ENCODE measurements at places on chromosomes 16 and 17.
A peak's percentile ranks its signal among the peaks of the same experiment; 100 is the strongest.

DNA sequence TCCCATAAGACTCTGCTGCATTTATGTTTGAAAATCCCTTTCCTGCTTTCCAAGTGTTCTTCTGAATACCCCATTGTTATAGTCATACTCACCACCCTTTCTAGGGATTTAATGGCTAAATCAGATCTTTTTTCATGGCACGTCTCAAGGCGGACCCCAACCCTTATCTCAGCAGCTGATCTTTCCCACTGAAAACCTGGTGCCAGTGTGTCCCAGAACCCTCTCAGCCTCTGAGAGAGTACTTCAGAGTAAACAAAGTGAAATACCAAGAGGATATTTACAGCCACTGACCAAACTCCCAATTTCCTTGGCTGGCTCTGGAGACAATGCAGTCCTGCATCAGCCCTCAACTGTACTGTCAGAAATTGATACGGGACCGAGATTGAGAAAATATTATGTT is 101.7 kb downstream of the TMEM100 start:
- DNase-seq: no peak

GRCh38 chr17:5032865-5033264 is 2.4 kb downstream of the SLC52A1 start:
- no peak for DNase-seq

GRCh38 chr17:76556765-76557367 is 17.0 kb downstream of the PRCD start:
- DNase-seq: peak; percentile 49

DNA sequence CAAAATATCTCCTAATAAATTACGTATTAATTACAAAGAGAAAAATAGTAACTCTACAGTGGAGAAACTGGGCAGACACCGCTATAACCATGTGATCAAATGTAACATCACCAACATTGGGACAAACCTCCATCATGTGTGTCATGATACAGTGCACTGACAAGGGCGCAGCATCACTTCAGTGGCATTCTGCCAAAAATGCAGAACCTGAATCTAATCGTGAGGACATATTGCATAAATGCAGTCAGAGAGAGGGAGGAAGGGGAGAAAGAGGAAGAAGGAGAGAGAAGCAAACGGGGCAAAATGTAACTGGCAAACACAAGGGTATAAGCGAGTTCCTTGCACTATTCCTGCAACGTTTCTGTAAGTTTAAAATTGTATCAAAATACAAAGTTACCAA is 74.2 kb upstream of the MARCHF10 start:
- no peak for DNase-seq

- peak; percentile 80 for DNase-seq
Measured at GRCh38 chr17:78865682-78866390, 25.2 kb upstream of the USP36 start.

GRCh38 chr16:78709137-78709884 is 609.9 kb downstream of the WWOX start:
- no peak for DNase-seq

GRCh38 chr16:69266334-69267063 is 44.7 kb upstream of the VPS4A start:
- DNase-seq: no peak

Data from IMR-90 (cell line).